ENCODE measurements at places on chromosomes 5 and 9.

DNA sequence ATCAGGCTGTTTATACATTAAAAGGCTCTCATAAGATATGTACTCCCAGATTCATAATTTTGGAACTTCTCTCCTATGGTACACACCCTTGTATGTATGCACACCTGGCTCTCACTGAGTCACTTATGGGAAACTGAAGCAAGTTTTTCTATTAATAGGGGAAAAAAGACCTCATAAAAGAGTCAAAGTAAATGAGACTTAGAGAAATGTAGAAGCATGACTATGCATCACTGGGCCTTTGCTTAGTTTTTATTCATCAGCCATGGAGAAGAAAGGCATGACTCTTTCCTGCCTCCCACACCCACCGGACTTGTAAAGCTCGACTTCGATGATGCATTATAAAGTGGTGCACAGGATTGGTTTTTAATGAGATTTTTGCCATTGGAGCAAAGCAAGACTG lies 28.2 kb downstream of the MTAP start:
- DNase-seq: no peak

DNA sequence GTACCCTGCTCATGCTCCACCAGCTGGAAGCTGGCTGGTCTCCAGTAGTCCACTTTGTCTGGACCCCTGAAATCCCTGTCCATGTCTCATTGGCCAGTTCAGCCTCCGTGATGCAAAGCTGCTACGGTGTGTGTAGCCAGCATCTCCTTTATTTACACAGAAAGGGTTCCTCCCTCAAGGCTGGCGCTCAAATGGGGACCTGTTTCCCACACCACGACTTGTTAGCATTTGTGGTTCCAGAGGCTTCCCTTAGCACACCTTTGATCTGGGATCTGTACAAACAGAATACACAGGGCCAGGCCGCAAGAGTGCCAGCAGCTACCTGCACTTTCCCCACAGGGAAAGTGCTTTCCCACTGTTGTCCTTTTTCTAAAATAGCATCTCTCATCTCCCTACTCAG lies 5.7 kb upstream of the SMU1 start:
- no peak for DNase-seq

GRCh38 chr5:77816686-77817085 lies 40.5 kb upstream of the TBCA start:
- DNase-seq: no peak

GRCh38 chr9:14314424-14314928 lies 535 bp upstream of the NFIB start:
- peak; percentile 71 for DNase-seq

GRCh38 chr5:127639828-127640227 lies 9.1 kb upstream of the CTXN3 start:
- DNase-seq: no peak

DNA sequence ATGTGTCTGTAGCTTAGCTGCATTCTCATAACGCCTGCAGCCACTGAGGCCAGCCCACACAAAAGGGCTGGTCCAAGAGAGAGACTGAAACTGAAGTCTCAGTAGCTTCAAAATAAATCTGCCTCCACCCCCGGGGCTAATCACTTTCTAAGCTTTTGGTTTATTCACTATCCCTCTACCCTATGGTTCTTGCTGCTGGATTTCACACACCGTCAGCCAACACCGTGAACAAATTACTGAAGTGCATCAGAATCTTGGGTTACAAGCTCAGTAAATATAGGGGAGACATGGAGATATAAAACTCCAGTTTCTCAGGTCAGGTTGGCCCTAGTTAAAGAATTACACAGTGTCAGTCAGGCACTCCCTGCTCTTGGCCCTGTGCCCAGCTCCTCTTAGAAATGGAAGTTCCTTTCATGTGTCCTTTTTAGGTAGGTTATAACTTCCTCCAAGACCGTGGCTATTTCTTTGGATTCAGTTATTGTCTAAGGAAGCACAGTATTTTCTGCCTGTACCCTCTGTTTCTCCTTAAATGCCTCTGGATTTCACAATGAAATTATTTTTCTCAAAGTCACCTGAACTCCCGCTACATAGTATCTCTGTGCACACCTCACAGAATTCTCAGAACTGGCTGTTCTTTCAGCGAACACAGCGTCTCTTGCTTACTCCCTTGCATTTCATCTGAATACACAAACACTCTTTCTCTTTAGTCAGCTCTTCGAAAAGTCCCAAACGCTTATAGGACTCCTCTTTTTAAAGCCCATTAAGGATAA lies 112.5 kb downstream of the FAM174A start:
- no peak for DNase-seq
